ENCODE measurements at places on chromosomes 4 and X.
A peak's percentile ranks its signal among the peaks of the same experiment; 100 is the strongest.

GRCh38 chr4:158785718-158786117 lies 16.9 kb downstream of the FNIP2 start:
- DNase-seq = no peak

DNA sequence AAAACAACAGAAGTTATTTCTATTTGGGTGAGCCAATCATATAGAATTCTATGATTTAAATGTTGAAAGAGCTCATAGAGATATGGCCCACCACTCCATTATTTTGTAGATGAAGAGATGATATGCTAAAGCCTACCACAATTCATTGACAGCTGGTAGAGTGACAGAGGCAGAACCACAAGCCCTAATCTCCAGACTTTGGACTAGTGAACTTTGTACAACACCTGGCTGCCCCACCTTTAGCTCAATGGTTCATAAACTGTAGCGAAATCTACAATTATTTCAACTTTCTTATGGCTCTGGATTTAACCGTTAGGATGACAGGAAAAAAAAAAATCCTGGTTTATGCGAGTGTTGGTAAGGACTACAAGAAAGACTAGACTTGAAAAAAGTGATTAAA lies 50.9 kb downstream of the PRKG2 start:
- peak; percentile 23 for DNase-seq

DNA sequence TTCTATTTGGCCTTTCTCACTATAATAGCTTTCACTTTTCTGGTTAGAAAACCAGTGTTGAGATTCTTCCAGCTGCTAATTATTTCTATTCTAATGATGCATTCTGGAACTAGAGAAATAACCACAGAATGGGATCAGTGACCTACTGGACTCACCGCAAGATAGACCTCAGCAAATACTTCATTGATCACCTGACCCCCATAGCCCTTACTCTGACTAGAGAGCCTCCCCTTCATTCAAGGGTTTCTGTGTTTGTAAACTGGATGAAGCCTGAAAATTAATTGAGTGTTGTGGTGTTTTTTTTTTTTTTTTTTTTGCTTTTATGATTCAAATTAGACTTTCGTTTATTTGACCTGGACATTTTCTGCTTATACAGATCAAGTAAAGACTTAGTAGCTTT lies 97.0 kb downstream of the NBDY start:
- no peak for DNase-seq

DNA sequence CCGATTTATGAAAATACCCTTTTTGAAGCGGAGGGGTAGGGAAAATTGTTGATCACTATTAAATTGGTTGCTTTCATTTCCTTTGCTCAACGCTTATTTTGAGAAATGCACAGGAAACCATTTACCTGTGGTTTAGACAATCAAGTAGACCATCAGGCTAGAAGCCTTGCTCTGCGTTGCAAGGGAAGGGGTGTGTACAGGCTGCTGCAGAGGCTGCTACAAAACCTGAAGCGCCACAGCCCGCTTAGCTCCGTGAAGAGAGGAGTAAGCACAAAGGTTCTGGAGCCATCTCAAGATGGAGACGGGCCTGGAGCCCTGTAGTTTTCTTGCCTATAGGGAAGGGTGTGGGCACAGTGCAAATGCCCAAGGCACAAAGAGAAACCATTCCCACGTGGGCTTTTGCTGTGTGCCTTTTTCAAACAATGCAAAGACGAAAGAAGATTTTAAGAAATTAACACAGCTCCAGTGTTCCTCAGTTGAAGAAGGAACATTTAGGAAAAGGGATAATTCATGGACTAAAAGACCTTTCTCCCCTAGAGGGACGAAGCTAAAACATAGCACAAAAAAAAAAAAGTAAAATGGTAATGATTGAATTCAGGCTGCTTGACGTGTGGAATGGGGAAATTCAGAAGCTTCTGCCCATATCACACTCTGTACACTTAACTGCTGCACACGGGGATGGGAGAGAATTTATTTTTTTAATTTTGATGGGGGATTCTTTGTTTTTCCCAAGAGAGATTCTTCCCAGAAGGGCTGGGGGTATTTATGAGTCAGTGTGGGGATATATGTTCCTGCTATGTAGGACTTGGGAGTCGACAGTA lies 3.5 kb downstream of the TMSB4X start:
- peak; percentile 69 for DNase-seq

GRCh38 chrX:53262918-53263394 lies 18.4 kb downstream of the IQSEC2 start:
- no peak for DNase-seq

- DNase-seq = no peak
Observed at GRCh38 chr4:62881901-62882300, 1527.3 kb downstream of the TECRL start.
